ENCODE measurements at places on chromosomes 5 and 9.

DNA sequence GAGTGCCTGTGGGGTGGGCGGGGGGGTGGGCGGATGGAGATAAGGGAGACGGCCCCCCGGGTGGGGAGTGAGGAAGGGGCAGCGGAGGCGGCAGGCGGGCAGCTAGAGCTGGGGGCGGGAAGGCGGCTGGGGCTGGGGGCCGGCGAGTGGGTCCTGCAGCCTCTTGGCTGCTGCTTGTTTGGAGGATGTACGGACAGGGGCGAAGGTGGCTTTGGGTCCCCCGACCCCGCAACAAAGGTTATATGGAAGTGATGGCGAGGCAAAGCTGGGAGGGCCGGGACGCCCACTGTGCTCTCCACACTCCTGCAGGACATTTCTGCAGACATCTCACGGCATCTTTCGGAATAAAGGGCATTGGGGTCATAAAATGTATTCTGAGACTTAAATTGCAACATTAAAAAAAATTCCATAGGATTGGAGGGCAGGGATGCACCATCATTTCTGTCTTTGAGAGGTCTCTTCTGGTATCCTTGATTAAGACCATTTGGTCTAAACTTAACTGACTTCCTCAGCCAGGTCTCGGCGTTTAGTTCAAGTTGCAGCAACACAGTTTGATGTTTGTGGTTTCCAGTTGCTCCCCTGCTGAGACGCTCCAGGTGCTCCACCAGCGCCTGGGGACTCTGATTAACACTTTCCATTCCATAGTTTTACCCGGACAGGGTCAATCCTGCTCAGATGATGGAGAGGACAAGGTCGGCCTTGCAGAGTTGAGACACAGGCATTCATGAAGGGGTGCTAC is 101.6 kb upstream of the SSBP2 start:
- DNase-seq = no peak

- DNase-seq = no peak
These were observed 1048.0 kb upstream of the WWC1 start for GRCh38 chr5:167243463-167243862.

- no peak for DNase-seq
These were observed 1.9 kb downstream of the OSMR start for GRCh38 chr5:38847559-38848347.

DNA sequence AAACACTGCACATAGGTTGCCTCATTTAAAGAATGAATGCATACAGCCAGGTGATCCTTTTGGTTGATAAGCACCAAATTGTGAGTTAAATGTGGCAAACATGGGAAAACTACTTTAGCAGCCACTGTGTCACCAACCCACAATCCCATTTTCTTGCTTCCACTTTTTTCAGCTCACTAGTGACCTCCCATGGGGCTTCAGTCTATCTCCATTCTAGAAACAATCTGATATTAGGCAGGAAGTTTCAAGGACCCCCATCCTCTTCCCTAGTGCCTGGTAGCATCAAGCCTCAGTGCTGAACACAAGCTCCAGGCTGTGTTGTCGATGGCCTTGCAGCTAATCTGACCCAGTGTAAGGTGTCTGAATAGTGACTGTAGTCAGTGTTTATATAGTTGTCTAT is 66.2 kb downstream of the PLPPR1 start:
- DNase-seq = no peak

- DNase-seq = no peak
These were observed 131.2 kb downstream of the SLIT3 start for GRCh38 chr5:169169783-169170182.

DNA sequence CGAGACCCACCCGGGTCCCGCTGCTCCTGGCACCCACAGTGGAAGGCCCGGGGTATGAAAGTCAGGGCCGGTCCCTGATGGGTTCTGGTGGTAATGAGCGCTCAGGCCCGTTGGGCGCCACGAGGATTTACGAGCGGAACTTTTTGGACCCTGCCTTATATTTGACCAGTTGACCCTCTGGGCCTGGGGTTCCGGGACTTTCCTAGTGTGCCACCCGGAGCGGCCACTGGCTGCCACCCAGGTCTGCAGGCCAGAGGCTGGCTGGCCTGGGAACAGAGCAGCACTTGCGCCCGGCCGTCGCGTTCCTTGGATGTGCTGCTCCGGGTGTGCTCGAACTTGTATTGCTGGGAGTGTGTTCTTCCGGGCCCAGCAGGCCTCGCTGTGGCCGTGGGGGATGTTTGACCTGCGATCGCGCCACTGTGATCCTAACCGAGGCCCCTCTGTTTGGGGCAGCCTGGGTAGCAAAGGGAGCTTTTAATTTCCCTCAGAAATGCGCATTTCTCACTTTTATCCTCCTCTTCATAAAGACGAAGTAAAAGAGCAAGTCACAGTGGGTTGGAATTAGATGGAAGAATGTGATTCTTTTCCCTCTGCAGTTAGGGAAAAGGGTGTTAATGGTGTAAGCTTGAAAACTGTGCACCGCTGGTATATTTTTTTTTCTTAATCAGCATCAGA is 1.2 kb downstream of the F2RL1 start:
- no peak for DNase-seq

DNA sequence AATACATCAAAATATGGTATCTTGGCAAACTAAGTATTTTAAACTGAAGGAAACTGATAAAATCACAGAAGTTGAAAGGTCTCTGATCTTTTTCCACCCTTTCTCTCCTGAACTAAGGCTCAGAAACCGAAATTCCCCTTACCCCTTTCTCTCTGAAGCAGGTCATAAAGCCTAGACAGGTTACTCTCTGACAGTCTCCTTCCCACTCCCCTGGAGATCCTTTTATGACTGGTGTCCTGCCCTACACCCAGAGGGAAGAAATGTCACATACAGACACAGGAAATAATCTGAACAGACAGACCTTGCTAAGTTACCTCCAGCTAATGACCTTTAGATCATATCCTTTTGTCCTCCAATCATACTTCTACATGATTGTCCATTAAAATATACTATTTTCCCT is 127.4 kb downstream of the HCN1 start:
- no peak for DNase-seq

- peak; percentile 76 for DNase-seq
These were observed 5.1 kb upstream of the CDX1 start for GRCh38 chr5:150161242-150162141.

DNA sequence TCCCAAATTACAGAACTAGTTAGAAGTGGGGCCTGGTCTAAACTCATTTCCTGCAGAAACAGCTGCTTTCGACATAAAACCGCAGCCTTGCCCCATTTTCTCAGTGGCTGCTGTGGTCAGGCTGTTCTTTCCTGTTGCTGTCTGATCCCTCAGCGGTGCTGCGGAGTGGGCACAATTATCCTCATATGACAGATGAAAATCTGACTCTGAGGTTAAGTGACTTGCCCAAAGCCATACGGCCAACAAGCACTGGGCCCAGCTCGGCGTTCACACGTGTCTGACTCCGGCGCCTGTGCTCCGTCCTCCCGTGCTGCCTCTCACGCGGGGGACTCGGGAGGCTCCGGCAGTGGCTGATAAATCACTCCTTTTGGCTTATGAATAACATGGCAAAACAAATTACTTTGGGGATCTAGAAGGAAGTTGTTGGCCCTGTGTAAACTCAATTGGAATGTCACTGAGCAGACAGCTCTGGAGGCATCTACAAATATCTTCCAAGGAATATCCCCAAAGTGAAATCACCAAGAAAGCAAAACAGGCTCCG is 142.6 kb upstream of the LMX1B start:
- DNase-seq = peak; percentile 40

All from activated CD4-positive, CD25-positive, alpha-beta regulatory T cell (primary cell).